ENCODE measurements at places on chromosomes 3 and 15.
A peak's percentile ranks its signal among the peaks of the same experiment; 100 is the strongest.

DNA sequence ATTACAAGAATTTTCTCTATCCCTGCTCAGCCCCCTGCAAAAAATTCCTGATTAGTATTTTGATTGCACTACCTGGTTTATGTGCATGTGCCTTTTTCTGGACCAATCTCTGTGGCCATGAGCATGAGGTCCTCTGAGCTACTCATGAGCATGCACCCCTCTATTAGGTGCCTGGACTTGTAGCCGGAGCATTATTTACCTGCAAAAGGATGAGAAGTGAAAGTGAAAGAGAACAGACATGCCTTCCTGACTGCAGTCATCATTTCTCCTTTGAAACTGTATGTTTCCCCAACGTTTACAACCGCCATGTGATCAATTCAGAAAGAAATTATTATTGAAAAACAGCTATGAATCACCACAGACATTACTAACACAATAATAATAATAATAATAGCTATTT lies 1008.8 kb downstream of the ROBO2 start:
- no peak for DNase-seq

DNA sequence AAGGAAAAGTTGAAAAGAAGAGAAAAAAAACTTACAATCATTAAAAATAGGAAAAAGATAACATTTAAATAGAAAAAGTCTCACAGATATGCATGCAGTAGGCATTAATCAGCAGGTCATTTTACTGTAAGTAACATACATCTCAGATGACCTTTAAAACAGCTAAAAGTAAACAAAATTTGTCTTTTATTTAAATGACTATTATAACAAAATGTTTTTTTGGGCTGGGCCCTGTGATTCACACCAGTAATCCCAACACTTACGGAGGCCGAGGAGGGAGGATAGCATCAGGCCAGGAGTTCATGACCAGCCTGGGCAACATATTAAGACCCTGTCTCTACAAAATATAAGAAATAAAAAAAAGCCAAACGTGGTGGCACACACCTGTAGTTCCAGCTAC lies 14.7 kb downstream of the IQGAP1 start:
- DNase-seq = no peak

DNA sequence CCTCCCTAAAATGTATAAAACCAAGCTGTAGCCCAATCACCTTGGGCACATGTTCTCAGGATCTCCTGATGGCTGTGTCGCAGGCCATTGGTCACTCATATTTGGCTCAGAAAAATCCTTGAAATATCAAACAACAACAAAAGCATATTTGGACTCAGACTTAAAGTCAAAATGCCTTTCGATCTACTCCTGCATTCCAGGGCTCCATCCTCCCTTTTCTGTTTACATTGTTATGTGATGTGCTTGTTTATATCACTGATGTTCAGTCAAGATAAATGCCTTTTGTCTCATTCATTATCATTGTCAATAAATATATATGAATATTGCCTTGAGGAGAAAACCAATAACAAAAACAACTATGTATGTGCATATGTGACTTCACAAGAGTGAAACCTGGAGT lies 31.7 kb downstream of the HGD start:
- no peak for DNase-seq

DNA sequence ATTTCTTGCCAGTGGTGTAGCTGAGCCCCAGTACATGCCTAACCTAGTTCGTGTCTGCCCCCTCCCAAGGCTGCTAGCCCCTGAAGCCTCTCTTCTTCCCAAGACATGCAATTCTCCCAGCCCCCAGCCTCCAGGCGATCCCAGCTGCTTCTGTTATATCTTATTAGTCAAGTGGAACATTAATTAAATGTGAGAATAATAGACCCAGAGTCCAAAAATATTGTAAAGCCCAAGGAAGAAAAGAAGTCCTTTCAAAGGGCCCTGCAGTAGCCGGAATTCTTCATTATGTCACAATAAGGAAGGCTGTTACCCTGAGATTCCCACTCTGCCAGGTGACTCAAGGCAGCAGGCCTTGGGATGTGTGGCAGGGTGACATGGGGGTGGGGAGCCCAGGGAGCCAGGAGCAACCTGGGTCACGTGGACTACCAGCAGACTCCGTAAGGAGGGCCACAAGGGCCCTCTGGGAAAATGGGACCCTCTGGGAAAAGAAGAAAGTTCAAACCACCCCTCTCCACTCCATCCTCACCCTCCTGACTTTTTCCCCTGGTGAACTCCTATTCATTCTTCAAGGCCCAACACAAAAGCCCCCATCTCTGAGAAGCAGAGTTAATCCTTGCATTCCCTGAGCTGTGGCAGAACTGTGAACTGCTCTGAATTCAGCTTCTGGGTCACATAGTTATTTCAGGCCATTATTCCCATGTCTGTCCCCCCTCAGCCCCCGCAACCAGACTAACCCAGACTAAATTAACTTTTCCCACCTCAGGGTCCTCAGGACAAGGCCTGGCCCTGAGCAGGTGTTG lies 21.8 kb upstream of the TRH start:
- DNase-seq = no peak

DNA sequence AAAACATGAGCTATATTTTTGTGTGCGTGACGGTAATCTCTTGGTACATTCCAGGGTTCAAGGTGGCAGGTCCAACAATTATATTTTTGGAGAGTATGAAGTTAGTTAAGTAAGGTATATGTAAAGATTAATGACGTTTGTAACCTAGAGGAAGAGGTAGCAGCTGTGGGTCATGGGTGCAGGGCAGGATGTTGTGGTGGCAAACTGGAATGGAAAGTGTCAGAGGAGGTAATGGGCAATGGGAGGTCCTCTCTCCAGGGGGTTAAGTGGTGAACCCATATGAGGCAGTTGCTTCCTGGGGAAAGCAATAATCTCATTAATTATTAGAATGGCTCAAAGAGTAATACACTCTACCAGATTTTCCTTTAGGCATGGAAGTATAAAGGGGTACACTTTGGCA lies 1.0 kb upstream of the CD200R1L start:
- DNase-seq = no peak

DNA sequence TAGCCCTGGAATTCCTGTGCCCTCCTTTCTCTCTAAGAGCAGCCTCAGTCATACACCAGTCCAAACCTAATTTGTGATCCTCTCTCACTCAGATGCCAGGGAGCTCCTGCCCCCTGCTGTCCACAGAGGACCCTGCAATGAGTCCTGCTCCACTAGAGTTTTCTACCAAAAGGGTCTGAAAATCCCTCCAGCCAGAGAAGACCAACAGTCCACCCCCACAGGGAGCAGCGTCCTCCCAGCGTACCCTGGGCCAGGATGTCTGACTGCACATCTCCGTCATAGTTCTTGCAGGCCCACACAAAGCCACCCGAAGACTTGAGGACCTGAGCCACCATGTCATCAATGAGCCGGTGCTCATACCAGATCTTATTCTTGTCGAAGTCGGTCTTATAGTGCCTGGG lies 15.4 kb downstream of the IDH2 start:
- peak; percentile 52 for DNase-seq

DNA sequence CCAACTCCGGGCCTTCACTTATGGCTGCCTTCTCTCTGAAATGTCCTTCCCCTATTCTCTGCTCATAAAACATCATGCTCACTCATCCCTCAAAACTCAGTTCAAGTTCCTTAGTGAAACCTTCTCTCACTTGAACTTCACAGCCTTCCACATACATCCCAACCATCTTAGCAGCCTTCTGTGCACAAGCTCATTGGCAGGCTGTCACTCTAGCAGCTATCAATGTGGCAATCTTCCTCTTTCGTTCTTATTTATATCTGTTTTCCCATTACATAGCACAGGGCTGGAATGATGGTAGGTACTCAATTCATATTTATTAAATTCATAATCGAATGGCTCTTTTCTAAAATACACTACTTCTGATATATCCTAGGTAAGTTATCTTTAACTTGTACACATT lies 66.4 kb upstream of the MCTP2 start:
- no peak for DNase-seq

- no peak for DNase-seq
Observed at GRCh38 chr3:131072099-131072559, 45.5 kb downstream of the NEK11 start.

DNA sequence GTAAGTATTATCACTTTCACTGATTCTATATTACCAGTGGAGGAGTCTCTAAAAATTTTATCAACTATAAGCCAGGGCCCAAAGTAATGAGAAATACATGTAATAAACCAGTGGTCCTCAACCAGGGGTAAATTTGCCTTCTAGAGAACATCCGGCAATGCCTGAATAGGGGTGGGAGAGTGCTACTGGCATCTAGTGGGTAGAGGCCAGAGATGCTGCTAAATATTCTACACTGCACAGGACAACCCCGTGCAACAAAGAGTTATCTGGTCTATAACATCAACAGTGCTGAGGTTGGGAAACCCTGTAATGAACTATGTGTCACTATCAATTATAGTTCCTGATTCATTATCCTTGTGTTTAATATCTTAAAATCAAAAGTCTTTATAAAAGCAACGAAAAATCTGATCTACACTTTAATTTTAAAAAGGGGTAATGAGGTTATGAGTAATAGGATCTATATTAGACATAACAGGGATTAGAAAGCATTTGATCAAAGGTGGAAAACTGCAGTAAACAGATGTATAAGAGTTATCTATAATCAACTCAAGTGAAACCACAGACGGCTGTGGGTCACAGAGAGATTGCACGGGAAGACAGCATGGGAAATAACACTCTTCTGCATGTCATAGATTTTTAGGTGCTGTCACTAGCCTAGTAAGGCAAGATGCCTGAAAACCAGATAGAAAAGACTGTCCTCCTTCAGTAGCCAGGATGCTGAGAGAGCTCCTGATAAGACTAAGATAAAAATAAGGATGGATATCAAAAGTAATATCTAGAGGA lies 2.0 kb downstream of the LYSMD2 start:
- DNase-seq = no peak
